ENCODE measurements at places on chromosomes 6 and 20.

- no peak for DNase-seq
Observed at GRCh38 chr6:7905416-7905815, 5.2 kb downstream of the TXNDC5 start.

GRCh38 chr6:151757506-151757955 lies 50.0 kb upstream of the ESR1 start:
- no peak for DNase-seq

GRCh38 chr6:134997133-134997995 lies 47.5 kb upstream of the ALDH8A1 start:
- DNase-seq: no peak

DNA sequence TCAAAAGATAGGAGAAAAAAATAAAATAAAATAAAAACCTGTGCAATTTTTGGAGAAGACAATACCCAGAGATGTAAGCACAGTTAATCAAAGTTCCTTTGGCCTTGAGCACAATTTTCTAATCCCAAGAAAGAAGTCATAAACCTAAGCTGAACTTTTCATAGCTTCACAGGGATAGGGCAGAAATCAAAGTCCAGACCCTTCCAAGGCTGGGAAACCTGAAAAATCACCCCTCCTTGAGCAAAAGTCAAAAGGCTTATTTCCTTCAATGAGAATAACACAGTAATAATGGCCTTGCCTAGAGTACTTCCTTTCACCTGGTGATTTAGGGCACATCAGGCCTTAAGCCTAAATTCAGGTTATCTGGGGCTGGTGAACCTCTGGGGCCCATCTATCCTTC lies 415.0 kb upstream of the BTBD3 start:
- DNase-seq: no peak

GRCh38 chr20:40506537-40506939 lies 182.5 kb downstream of the MAFB start:
- DNase-seq: peak; percentile 98

DNA sequence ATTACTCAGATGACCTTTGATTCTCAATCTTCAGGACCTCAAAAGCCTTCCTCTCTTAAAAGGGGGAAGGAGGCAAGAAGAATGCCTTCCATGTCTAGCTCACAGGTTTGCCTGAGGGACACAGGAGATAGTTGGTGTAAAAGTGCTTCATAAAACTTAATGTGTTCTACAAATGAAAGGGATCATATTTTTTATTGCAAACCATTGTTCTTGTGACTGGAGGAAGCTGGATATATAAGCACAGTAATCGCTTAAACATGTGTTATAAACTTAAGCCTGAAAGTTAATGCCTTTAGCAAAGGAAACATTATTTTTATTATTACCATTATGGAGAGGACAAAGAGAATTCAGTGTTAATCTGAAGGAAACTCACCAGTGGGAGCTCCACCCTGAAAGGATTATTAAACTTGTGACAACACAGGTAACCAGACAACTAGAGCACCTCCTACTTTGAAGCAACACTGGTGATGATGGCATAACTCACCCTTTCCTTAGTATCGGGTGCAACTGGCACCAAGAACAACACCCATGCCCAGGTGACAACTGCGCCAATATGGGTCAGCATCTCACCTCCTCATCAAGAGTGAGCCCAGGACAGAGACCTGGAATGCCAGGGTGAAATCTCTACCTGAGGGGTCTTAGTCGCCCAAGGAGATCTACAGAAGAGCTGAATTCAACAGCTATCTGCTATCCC lies 288.7 kb upstream of the PRDM1 start:
- no peak for DNase-seq

DNA sequence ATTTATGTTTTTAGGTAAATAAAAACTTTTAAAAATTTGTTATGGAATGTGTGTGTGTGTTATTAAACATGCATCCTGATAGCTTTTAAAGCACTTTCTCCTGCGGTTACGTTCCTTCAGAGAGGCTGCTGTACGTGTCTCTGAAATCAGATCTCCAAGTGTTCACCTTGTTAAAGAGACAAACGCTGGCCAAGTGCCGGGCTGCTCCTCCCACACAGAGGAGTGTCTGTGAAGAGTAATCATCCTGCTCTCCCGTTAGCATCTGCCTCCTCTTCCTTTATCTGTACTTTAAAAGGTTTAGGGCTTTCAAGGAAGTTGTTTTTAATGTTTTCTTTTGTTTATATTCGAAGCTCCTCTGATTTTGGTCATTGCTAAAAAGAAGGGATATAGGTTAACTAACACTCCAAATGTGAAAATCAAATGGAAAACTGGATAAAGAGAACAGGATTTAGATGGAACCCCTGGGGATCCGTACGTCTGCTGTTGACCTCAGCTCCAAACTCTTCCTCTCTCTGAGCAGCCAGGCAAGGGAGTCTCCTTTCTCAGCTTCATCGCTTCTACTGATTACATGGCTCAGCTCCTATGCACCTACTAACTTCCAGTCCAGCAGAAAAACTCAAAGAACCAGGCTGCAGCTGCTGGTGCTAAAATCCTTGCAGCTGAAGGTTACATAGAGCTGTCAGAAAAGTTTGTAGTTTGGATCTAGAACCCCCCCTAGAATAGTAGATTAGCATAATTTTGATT lies 20.0 kb downstream of the IRF4 start:
- DNase-seq: no peak

- DNase-seq: no peak
Observed at GRCh38 chr6:14452567-14453527, 335.3 kb downstream of the CD83 start.

DNA sequence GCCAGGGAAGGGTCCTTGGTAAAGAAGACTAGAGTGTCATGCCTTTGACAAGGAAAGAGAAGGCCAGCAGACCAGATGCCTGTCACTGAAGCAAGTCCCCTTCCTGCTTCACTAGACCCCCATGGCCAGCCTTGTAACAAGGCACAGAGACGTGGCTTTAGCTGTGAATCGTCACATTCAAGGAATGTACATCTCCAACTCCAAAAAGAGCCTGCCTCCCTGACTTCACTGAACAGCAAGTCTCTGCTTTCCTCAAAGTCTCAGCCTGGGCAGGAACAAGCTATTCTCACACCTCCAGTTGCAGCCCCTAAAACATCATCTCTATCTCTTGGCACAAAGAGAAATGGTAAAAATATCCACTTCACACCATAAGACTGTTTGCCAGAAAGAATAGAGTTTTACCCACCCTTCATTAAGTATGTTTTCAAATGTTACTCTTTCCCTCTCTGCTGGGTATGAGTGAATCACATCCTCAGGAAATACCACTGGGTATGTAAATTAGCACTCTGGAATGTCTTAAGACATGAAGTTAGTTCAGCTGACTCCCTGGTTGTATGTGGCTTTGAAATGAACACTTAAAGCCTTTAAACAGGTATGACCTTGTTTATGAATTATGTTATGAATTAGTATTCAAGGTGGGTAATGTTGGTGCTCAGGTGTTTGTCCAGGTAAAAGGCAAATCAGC lies 46.4 kb upstream of the NT5E start:
- DNase-seq: no peak

DNA sequence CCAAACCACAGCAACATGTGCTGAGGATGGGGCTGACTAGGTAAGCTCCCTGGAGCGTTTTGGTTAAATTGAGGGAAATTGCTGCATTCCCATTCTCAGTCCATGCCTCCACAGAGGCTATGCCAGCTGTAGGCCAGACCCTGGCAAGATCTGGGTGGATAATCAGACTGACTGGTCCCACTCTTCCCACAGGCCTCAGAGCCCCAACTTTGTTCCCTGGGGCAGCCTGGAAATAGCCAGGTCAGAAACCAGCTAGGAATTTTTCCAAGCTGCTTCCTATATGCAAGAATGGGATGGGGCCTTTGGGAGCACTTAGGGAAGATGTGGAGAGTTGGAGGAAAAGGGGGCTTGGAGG lies 1.5 kb upstream of the VEGFA start:
- peak; percentile 0 for DNase-seq

DNA sequence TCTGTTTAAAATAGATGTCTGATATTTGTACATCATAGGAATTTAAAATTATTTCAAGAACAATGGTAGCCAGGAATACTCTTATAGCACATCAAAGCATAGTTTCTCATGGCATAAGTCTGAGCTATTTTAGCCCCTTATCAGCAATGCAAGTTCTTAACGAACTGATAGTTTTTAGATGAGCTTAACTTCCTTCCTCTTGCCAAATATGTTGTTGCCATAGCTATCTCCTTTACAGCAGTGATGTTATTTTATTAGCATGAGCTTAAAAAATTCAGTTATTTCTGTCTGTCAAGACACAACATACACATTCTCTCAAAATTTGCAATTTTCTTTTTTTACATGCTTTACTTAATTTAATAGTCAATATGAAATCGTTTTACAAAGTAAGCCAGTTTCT lies 867.2 kb downstream of the PHF3 start:
- DNase-seq: no peak

DNA sequence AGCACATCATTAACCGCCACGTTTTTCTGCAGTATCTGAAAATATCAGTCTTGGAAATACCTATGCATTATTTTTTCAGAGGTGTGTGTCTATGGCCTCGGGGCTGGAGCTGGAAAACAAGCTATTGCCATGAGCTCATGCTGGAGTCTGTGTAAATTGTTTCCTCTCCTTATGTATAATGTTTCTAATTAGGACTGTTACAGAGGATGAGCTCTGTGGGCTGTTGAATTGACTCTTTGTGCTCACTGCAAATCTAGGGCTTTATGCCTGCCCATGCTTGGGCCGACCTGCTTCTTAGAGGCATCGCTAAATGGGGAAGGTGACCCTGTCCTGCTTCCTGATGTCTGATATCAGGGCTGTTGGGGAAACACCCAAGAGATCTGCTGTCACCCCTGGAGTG lies 80.8 kb upstream of the SLC22A16 start:
- no peak for DNase-seq

DNA sequence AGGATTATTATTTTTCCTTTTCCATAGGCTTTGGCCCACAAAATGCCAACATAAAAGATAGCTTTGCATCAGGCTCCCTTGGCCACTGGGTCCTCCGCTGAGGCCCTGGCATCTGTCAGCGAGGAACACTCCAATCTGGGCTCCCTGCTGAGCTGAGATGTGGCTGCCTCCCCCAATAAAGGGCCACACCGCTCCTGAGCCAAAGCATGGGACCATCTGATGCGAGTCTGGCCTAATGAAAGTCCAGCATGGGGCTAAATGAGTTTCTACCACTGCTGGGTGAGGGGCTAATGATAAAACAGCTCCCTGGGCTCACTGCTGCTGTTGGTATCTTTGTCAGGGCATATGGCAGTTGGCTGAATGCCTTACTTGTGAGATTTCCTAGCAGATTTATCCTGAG lies 817.5 kb upstream of the SLC35B3 start:
- DNase-seq: no peak

GRCh38 chr20:51578145-51578459 lies 35.6 kb upstream of the NFATC2 start:
- DNase-seq: no peak

- no peak for DNase-seq
Observed at GRCh38 chr6:3683331-3683730, 68.2 kb downstream of the PXDC1 start.

DNA sequence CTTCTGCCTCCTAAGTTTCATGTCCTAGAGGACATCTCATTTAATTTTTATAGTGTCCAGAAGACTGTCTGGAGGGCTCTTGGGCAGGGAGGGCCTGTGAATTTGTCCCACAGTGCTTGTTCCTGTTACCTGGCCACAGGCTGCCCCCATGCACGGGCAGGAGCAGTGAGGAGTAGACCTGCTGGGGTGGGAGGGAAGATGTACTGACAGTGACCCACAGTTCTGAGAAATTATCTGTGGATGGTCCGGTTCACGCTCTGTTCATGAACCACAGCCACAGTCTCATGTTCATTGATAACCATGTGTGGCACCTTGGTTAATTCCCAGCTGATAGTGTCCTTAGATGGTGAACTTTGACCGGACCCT lies 18.8 kb upstream of the ZNF831 start:
- no peak for DNase-seq

GRCh38 chr6:122770835-122771601 lies 8.5 kb upstream of the FABP7 start:
- DNase-seq: peak; percentile 81

DNA sequence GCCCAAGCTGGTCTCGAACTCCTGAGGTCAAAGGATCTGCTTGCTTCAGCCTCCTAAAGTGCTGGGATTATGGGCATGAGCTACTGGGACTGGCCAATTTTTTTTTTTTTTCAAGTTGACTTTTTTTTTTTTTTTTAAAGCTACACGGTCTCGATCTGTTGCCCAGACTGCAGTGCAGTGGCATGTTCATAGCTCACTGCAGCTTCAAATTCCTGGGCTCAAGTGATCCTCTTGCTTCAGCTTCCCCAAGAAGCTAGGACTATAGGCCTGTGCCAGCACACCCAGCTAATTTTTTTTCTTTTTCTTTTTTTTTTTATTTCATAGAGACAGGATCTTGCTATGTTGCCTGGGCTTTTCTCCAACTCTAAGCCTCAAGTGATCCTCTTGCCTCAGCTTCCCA lies 59.5 kb downstream of the NCOA3 start:
- no peak for DNase-seq

GRCh38 chr20:36688630-36689029 lies 42.6 kb upstream of the SLA2 start:
- DNase-seq: no peak

DNA sequence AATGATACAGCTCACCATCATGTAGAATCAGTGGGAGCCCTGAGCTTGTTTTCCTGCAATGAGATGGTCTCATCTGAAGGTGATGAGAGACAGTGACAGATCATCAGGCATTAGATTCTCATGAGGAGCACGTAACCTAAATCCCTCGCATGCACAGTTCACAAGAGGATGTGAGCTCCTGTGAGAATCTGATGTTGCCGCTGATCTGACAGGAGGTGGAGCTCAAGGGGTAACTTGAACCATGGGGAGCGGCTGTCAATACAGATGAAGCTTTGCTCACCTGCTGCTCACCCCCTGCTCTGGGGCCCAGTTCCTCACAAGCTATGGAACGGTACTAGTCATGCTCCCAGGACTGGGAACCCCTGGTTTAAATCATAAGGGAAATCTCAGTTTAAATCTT lies 89.2 kb downstream of the THBS2 start:
- DNase-seq: no peak

DNA sequence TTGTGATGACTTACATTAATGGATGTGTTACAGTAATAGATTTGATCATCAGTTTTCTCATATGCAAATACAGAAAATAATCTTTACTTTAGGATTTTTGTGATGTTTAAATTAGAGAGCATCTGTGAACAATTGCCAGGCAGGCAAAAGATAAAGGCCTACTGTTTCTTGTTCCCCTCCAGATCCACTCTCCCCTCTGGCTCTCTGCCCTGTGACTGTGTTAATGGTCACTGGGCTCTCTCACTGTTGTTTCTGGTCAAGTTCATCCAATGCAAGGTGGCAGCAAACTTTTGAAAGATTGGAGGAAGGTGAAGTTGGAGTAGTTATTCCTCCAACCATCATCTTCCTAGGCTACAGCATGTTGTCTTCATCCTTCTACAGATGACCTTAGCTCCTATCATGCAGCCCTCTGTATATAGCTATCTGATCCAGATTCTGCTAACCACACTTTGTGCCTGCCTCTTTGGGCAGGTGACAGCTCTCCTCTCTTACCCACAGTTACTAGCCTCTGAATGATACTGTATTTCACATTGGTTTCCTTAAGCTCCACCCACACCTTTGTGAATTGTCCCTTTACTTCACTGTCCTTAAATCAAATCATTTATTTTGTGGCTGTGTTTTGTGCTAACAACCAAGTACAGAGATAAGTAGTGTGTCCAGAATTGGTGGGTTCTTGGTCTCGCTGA lies 48.9 kb upstream of the ARG1 start:
- DNase-seq: no peak

Measured in suppressor macrophage (primary cell).